ENCODE measurements at places on chromosomes 13 and 19.
A peak's percentile ranks its signal among the peaks of the same experiment; 100 is the strongest.

DNA sequence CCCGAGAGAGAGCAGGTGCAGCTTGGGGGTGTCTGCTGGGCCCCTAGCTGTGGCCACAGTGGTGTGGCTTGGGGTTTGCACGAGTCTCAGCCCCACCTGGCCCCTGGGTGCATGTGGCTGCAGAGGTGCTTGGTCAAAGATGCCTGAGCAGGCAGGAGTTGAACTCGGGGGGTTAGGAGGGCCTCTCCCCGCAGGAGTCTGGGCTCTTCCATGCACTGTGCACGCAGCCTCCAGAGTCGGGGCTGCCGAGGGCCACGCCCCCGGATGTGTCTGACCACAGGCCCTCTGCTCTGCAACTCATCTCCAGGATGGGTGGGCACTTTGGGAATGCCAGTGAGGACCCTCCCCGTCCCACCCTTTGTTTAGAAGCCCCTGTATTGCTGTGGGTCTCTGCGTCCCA is 91.5 kb upstream of the MCF2L start:
- DNase-seq = no peak

- DNase-seq = no peak
Observed at GRCh38 chr13:77338961-77339401, 12.1 kb upstream of the MYCBP2 start.

GRCh38 chr19:17235971-17236777 is 9.5 kb downstream of the NR2F6 start:
- DNase-seq = peak; percentile 84

GRCh38 chr19:3855320-3855719 is 13.5 kb downstream of the ZFR2 start:
- DNase-seq = no peak

DNA sequence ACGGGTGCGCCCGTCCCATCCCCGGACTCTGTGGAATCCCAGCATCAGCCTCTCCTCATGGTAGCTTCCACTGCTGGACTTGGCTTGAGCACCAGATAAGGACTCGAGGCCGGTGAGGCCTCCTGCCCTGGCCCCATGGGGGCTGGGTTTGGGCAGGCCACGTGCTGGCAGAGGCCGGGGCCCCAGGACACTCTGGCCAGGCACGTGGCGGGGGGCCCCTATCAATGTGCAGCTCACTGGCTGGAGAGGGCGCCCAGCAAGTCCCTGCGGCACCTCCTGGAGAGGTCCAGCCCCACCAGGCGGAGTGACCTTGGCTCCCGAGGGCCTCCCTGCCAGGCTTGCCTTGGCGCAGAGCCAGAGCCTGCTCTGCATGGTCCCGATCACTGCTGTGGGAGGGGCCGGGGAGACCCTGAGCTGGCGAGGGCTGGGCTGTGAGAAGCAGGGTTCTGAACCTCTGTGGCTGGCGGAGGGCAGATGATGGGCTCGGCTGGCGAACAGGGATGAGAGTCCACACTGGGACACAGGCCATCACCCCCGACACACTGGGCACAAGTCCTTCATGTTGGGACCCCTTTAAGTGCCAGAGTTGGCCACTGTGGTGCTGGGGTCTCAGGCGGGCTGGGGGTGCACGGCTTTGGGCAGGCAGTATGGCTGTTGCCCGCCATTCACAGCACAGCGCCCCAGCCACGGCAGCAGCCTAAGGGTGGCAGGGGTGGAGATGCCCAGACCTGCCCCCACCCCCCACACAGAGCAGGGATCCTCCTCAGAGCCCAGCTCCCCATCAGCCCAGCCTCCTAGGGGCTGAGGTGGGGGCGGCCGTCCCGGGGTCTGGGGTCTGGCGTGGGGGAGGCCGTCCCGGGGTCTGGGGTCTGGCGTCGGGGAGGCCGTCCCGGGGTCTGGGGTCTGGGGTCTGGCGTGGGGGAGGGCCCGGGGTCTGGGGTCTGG is 19.1 kb downstream of the CEBPG start:
- peak; percentile 73 for DNase-seq

- no peak for DNase-seq
Observed at GRCh38 chr13:104414771-104415170, 1348.6 kb upstream of the SLC10A2 start.

GRCh38 chr13:112052213-112052612 is 14.7 kb upstream of the SOX1 start:
- no peak for DNase-seq

- DNase-seq = no peak
Observed at GRCh38 chr19:48310227-48310626, 15.1 kb upstream of the EMP3 start.

DNA sequence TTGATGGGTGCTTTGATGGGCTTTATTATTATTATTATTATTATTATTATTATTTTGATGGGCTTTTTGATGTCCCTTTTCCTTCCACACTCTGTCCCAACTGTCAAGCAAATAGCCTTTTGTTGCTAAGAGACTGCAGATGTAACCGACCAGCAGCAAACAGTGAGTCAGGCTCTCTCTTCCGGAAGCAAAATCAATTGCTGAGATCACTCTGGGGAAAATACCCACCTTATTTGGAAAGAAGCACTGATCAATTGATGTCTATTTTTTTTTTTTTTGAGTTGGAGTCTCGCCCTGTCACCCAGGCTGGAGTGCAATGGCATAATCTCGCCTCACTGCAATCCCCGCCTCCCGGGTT is 2.9 kb downstream of the LDLR start:
- DNase-seq = no peak

GRCh38 chr19:30580673-30581072 is 208.5 kb downstream of the ZNF536 start:
- no peak for DNase-seq

DNA sequence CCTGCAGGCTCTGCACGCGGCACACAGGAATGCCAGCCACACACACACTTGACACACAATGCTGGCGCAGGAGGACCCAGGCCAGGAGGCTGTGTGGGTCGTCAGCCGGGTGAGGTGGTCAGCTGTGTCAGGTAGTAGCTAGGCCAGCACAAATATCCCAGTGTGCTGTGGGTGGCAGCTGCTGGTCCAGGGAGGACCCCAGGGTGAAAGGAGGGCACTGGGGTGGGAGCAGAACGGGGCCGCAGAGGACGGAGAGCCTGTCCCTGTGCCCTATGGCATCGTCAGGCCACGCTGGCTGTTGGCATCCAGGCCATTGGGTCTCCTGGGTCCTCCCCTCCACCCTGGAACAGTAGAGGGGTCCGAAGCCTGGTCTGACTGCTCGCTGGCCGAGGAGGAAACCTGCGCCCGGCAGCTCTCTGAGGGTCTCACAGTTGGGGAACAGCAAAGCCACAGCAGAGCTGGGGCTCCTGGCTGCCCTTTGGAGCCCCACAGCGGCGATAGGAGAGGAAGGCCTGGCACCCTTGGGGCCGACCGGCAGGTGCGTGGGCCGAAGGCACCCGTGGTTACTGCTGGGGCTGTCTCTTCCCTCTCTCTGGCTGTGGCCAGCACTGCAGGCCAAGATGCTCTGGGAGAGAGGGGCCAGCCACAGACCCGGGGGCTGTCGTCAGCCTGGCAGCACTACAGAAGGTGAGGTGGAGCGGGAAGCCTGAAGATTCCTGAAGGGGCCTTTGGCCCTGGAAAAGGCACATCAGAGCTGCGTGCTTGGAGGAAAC is 27.3 kb downstream of the C13orf46 start:
- DNase-seq = no peak

DNA sequence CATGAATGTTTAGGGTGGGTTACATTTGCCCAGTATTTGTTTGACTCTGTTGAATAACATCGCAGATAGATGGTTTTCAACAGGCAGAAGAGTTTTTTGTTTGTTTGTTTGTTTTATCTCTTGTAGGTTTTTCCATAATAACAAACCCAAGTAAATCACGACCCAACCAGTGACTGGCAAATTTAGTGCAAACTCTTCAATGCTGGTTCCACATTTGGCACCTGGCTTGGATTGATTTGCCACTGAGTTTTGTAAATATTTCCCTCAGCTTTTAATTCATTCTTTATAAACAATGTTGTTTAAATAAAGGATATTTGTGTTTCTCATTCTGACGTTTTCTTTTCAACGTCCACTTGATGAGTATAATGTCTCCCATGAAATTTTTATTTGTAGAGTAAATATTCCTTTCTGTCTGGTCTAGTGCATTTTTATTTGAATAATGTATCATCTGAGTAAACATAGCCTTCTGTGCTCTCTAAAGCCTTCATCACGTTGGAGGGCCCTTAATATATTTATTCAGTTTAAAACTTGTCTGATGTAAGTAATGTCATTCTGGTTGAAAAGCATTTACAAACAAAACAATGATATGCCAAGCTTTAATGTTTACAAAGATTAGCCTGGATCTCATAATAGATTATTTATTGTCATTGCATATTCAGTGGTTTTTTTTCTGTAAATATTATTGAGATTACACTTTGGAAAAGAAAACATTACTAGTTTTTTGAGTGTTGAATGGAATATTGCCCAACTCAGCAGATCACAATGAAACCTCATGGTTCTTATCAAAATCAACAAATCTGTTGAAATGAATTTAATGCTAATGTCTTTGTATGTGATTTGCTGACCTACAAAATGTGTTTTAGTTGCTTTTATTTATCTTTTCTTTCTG is 90.4 kb upstream of the PEG3 start:
- DNase-seq = no peak

- DNase-seq = peak; percentile 68
Observed at GRCh38 chr13:111114362-111115060, 599 bp upstream of the ARHGEF7 start.

- peak; percentile 59 for DNase-seq
Observed at GRCh38 chr19:10290876-10291553, 1.3 kb downstream of the ICAM5 start.

DNA sequence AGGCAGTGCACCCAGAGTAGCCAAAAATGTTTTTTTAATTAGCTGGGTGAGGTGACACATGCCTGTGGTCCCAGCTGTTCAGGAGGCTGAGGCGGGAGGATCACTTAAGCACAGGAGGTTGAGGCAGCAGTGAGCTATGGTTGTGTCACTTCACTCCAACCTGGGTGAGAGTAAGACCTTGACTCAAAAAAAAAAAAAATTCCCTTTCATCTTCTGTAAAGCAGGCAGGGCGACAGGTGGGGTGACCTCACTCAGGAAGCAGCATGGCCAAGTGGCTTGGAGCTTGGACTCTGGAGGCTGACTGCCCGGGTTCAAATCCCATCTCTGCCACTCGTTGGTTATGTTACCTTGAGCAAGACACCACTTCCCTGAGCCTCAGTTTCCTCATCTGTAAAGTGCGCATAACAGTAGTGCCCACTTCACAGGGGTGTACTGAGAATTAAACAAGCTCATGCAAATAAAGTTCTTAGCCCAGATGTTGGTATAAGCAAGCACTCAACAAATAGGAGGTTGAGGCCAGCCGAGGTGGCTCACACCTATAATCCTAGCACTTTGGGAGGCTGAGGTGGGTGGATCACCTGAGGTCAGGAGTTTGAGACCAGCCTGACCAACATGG is 48.3 kb downstream of the MAP4K1 start:
- peak; percentile 7 for DNase-seq

GRCh38 chr13:30222254-30222653 is 85.1 kb downstream of the KATNAL1 start:
- no peak for DNase-seq

GRCh38 chr19:29385191-29385795 is 140.5 kb upstream of the VSTM2B start:
- DNase-seq = no peak

- no peak for DNase-seq
Observed at GRCh38 chr19:3808420-3809143, 22.4 kb upstream of the MATK start.

DNA sequence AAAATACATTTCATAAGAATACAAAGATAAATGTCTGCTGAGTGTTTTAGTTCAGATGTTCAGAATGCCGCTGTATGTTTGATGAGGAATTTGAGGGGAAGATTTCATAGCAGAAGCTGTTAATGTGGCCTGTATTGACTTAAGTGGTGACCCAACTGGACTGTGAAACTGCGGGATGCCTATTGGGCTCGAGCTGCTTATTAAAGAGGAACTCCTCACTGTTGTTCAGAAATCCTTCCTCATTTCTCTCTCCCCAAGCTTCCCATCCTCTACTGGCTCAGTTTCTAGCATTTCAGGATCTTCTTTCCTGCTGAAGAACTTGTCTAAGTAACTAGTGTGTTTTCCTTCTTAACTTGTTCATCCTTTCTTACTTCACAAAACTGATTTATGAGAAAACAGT is 20.4 kb downstream of the DGKH start:
- no peak for DNase-seq

DNA sequence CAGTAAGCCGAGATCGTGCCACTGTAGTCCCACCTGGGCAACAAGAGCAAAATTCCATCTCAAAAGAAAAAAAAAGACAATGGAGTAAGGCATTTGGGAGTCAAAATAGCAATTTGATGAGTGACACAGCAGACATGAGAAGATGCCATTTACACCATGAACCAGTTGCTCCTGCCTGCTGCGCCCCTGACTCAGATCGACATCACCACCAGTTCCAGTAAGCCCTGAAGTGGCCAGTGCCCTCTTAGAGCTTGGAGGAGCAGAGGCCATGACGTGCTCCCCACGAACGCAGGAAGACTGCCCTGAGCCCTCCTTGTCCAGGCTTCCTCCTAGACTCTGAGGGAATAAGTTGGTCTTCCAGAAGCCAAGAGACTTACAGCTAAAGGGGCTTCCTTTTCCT is 339.2 kb downstream of the MYO16 start:
- DNase-seq = no peak

DNA sequence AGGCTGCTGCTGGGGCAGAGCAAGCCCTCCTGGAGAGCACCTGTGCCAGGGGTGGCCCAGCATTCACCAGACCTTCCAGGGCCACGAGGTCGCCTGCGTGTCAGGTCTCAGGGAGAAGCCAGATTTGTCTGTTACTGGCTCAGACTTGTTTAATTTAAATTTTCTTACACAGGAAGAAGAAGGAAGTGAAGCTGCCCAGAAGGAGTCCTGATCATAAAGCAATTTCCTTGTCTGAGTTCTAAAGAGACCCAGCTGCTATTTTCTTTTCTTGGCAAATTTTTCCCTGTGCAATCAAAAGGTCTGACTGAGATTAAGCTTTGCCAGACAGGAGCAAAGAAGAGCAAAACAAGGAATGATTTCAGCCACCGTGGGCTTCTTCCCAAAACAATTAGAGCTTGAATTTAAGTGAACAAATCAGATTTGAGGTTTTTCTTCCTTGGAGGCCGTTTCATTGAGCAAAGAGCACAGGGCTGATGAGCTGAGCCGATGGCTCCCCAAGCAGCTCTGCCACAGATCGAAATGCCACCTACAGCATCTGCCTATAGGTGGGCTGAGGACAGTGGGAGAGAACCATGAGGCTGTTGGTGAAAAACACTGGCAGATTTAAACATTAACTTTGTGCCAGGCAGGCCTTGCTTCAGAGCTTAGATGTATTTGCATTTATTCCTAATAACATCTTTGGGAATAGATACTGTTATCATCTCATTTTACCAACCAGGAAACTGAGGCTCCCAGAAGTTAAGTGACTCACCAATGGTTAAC is 40.1 kb downstream of the HSPH1 start:
- no peak for DNase-seq

Data from NCI-H1417 (cell line).